ENCODE measurements at places on chromosomes 16 and 17.

- DNase-seq, result no peak
Measured at GRCh38 chr17:30379303-30379902, 676 bp downstream of the CPD start.

DNA sequence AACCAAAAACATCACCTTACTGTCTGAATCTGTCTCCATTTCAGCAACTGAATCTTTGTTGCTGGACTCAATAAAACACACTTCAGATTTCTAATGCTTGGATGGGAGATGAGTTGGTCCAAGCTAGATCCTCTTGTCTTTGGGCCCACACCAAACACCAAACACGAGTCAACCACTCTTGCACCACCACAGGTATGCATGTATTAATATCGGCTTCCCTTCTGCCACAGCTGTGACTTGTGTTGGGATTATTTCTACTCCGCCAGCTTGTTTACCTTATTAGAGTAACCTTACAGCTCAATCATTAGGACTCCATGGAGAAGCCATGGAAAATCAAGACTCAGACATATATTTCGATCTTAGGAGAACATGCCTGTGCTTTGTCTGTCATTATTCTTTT, 49.9 kb downstream of the XYLT1 start:
- DNase-seq, result no peak

DNA sequence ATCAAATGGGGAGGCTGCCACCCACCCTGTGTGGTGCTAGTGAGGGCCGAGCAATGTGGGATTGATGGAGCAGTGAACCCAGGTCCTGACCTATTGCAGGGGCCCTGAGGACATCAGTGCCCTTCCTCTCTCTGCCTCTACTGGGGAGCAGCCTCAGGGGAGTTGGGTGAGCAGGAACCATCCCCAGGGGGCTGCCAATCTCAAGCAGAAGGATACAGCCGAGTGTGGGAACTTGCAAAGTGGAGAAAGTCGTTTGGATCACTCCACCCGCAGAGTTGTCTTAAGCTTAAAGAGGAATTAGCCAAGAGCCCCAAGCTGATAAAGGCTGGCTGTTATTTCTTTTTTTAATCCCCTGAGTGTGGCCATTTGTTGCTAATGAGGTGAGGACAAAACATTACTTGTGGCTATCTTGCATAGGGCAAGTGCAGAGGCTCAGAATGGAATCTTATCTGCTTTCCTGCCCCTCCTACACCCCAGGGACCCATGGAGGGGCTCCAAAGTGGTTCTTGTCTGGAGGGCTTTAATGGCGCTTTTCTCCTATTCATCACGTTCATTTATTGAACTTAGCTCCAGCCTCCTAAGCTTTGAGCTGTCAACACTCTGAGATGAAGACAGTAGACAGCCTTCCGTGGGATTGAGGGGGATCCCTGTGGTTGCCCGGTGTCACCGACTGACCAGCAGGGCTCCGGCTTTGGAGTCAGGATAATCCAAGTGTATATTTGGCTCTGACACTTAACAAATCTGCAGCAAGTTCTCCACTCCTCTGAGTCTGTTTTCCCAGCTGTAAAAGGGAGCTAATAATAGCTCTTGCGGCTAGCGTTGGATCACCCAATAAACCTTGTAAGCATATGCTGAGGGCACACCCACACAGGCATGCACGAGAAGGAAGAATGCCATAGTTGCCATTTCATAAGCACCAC, 45.1 kb downstream of the MYH11 start:
- no peak for DNase-seq

DNA sequence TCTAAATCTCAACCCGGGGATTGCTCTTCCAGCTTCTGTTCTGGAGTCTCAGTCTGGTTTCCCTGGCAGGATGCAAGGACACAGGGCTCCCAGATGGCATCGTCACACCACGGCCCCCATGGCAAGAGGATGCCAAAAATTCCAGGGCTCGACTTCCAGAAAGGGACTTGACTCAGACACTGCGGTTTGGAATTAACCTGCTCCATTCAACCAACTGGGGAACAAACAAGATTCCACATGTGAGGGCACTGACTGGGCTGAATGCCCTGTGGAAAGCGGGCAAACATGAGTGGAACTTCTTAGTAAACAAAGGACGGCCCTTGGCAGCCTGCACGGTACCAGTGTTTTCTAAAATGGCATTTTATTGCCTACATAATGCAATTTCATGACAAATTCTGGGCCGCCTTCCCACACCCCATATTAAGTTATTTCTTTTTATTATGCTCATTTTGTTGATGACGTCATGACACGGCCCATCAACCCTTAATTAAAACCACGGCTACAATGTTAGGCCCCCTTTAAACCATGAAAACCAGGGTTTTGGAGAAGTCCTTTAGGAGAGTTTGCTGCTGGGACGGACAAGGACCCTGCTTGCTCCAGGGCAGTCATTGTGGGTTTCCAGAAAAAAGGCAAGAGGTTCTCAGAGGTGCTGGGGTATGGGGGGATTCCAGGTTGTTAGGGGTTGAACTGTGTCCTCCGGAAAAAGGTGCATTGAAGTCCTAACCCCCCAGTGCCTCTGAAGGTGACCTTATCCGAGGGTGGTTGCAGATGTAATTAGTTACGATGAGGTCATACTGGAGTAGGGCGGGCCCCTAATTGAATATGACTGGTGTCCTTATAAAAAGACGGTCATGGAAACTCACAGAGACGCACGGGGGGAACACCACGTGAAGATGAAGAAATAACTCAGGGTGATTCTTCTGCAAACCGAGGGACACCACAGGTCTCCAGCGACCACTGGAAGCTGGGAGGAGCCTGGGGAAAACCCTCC, 205.6 kb downstream of the FOXL1 start:
- DNase-seq, result no peak

- DNase-seq, result no peak
Measured at GRCh38 chr17:60554377-60554788, 28.3 kb upstream of the APPBP2 start.

DNA sequence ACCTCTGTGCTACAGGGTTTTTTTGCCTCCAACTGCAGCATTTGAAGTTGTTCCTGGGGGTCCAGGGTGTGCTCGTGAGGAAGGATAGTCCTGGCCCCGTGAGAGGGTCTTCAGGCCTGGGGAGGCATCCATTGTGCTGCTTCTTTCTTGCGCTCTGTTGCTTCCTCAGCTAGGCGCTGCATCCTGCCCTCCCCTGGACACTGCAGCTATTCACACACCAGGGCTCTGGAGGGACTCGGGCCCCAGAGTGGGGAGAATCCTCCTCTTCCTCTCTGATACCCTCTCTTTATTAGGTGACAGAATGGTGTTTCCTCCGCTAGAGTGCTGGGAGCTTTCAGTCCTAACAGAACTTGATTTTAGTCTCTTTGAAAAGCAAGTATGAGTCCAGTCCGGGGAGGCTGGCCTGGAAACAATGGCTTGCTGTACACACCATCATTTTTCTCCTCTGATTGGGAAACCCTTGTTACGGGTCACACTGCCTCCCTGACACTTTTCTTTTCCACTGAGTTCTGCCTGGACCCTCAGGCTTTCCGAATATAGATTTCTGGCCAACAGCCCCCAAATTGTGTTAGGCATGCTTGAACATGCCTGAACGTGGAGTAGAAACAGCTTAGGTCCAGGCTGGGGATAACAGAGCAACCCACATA, 81.4 kb upstream of the ELAC2 start:
- no peak for DNase-seq

GRCh38 chr17:3773511-3773910, 27.5 kb downstream of the ITGAE start:
- DNase-seq, result no peak

GRCh38 chr16:62965831-62966230, 929.6 kb upstream of the CDH8 start:
- no peak for DNase-seq

GRCh38 chr16:962366-962765, 8.4 kb downstream of the LMF1 start:
- DNase-seq, result no peak

DNA sequence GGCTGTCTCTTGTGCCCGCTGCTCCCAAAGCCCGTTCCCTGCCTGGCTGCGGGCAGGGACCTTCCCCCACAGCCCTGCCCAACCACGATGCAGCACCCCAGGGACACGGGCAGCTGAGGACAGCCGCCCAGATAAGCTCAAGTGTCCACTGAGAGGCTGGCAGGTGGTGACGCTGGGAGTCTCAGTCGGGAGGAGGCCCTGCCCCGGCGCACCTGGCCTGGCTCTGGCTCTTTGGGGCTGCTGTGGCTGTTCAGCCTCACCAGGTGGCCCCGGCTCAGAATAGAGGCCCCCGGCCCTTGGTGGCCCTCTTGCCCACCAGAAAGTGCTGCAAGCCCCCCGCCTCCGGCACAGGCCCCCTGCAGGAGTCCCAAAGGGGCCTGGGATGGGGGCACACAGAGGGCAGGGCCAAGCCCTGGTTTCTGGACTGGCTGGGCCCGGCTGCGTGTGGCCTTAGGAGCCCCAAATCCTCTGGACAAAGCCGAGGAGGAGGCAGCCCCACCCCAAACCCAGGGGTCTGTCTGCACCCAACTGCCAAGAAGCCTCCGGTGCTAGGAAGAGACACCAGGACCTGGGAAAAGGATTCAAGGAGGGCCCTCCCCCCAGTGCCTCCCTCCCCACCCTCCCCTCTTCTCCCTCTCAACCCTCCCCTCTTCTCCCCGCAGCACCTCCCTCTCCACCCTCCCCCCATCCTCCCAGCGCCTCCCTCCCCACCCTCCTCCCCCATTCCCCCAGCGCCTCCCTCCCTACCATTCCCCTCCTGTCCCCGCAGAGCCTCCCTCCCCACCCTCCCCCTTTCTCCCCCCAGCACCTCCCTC, 5.3 kb downstream of the NTHL1 start:
- no peak for DNase-seq

GRCh38 chr16:89370081-89370511, 120.3 kb downstream of the ANKRD11 start:
- DNase-seq, result no peak

DNA sequence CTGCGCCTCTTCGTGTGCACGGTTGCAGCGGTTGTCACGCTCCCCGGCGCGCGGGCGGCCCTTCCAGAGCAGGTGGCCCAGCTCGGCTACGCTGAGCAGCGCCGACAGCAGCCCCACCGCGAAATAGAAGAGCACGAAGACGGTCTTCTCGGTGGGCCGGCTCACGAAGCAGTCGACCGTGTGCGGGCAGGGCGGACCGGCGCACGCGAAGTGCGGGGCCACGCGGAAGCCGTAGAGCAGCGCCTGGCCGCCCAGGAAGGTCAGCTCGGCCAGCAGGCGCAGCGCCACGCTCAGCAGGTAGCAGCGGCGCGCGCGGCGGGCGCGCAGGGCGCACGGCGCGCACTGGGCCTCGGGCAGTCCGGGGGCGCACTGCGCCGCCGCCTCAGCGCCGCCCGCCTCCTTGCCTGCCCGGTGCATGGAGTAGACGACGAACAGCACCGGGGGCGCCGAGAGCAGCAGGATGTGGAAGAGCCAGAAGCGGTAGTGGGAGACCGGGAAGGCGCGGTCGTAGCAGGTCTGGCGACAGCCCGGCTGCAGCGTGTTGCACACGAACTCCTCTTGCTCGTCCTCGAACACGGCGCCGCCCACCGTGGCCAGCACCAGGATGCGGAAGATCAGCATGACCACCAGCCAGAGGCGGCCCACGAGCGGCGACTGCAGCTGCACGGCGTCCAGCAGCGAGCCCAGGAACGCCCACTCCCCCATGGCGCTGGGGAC, 1.3 kb downstream of the GJD3 start:
- DNase-seq, result no peak

DNA sequence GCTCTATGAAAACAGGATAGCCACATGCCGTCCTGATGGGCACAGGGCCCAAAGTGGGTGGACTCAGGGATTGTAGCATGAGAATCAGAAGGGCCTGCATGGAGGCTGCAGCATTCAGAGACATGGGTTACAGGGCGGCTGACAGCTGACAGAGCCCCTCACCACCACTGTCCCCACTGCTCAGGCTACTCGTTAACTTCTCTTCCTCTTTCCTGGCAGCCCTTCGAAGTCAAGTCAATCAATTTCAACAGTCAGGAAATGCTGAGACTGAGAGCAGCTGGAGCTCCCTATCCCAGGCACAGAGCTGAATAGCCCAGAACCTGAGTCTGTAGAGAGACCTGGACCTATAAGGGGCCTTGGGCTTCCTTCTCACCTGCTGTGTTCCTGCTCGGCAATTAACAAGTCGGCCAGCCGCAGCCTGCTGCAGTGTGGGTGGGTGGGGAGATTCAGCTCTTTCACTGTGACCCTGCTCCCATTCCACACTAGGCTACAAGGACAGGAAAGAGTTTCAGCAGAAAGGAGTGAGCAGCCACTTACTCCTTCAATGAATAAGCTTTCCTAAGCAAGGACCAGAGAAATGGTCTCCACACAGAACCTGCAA, 76.9 kb downstream of the TEX14 start:
- no peak for DNase-seq

DNA sequence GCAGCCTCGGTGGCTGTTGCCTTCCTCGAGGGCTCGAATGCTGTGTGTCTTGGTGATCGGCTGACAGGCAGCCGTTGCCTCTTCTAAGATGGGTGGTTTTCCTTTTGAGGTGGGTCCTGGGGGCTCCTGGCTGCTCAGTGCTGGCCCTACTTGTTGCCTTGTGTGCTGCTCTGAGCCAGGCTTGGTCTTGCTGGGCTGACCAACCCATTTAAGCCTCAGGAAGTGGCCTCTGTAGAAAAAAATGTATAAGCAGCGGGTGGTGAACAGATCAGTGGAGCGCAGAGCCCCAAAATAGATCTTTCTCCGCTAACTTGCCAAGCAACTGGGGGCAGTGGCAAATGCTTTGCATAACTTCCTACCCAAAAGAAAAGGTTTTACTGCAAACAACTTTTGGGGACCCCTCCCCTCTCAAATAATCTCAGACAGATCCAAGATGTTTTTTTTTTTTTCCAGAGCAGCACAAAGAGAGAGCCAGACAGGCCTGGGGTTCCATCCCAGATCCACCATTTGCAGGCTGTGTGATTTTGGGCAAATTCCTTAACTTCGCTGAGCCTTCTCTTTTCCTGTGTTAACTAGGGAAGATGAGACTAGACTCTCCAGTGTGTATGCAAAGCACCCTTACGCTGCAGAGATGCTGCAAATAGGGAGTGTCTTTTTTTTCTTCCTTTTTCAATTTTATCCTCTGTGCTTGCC, 42.5 kb downstream of the PLCG2 start:
- DNase-seq, result no peak
